Umbilical cord (tissue), 2 donors: ENCODE measurements at places on chromosomes 1 and 21.

DNA sequence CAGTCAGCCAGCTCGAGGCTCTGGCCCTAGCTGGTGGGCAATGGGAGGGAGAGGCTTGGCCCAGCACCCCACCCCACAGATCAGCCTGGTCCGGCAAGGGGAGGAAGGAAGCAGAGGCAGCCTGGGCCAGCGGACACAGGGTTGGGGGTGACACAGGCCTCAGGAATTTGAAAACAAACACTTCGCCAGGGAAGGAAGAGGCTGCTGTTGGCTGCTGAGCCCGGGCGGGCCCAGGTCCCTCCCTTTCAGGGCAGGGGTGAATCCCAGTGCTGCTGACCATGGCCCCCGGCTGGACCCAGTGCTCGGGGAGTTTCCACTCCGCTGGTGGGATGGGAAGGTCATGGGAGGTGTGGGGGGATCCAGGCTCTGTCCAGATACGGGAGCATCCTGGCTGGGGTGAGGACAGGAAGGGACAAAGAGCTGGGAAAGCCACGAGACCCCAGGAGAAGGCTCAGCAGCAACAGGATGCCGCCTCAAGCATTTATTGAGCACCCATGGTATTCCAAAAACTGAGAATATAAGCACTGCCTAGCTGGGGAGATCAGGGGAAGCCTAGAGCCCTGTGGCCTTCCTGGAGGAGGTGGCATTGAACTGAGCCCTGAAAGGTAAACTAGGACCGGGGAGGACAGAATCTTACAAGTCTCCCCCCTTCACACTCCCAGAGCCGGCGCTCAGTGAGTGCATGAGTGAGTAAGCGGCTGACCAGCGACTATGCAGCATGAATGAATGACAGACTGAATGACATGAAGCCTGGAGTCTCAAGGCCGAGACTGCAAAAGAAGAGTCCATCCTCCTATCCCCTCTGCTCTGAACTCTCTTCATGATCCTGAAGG lies 26.2 kb upstream of the EPHA2 start:
- peak; percentile 96 for DNase-seq

GRCh38 chr1:39733161-39733560 lies 5.5 kb upstream of the PPIE start:
- DNase-seq = no peak

GRCh38 chr1:205772607-205773032 lies 2.7 kb downstream of the RAB29 start:
- no peak for DNase-seq

- DNase-seq = no peak
These were observed 427.4 kb downstream of the TTLL7 start for GRCh38 chr1:83571536-83571935.
